ENCODE measurements at places on chromosomes 12 and 14. TPM values are rescaled to one million over a fixed set of nuclear protein-coding genes. Genes with fewer than 3 reads are reported as not detected.

PABPN1 gene
- 104 TPM for total RNA-seq

KRT85 gene
- not detected for total RNA-seq

PLEK2 gene
- total RNA-seq, result 8.9 TPM

PRB4 gene
- total RNA-seq, result not detected

DIO2 gene
- total RNA-seq, result 0.09 TPM

CPNE6 gene
- not detected for total RNA-seq

ANKS1B gene
- total RNA-seq, result 0.30 TPM

SPTSSA gene
- total RNA-seq, result 9.8 TPM

PSMC6 gene
- 159 TPM for total RNA-seq

RNASE3 gene
- total RNA-seq, result not detected

EPYC gene
- total RNA-seq, result not detected

GPR68 gene
- 10.1 TPM for total RNA-seq

TSFM gene
- total RNA-seq, result 15.5 TPM

MOK gene
- 9.0 TPM for total RNA-seq
